ENCODE measurements at places on chromosomes 5 and 9. TPM values are rescaled to one million over a fixed set of nuclear protein-coding genes. Genes with fewer than 3 reads are reported as not detected.

GRCh38 chr5:82749461-82749820 lies 327.8 kb downstream of the TMEM167A start:
- DNase-seq = peak; percentile 93

GRCh38 chr5:83001796-83002381 lies 75.3 kb downstream of the TMEM167A start:
- DNase-seq = peak; percentile 11

DNA sequence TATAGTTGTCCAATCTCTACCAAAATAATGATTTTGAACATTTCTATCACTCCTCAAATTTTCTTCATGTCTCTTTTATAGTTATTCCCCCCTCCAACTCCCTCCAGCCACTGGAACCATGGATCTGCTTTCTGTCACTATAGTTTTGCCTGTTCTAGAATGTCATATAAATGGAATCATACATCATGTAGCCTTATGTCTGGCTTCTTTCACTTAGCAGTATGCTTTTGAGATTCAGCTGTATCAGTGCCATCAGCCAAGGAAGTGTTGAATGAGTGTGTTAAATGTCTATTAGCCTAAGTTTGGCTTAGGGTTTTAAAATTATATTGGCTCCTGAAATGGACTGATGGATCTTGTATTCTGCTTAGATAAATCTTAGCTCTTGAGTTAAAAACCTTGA lies 36.0 kb downstream of the UBE2D2 start:
- no peak for DNase-seq

The COL23A1 gene
- 4.3 TPM for total RNA-seq

- DNase-seq = peak; percentile 27
These were observed 232.6 kb downstream of the PRDM9 start for GRCh38 chr5:23740029-23740428.

GRCh38 chr5:72245546-72245945 lies 74.5 kb downstream of the MRPS27 start:
- DNase-seq = no peak

The PPP3R2 gene
- 0.04 TPM for total RNA-seq

- no peak for DNase-seq
These were observed 30.9 kb downstream of the ZNF366 start for GRCh38 chr5:72476275-72476674.

The ADGRD2 gene
- total RNA-seq = not detected

DNA sequence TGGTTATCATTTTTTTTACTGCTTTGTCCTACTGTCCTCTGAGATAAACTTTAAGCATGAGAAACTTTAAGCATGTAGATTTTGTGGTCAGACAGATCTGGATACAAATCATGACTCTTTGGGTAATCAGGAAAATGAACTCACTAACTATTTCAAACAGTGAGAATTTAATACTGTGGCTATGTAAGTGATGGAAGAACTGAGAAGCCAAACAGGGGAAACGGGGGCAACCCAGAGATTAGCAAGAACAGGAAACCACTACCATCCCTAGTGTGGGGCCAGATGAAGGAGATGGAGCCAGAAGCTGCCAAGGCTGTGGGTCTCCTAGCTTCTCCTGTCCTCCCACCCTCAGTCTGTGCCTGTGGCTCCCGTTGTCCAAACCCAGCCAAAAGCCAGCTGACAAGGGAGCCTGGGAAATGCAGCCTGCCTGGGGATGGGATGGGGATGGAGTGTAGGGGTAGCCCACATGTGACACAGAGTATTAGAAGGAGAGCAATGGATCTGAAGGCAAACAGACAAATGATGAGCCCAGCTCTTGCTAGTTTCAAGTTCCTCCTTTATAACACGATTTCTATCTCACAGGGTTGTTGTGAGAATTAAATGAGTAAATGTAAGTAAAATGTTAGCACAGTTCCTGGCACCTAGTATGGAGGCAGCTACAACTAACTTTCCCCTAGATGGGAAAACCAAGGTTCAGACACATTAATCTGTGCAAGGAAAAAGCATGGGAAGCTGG lies 27.7 kb upstream of the CDC23 start:
- no peak for DNase-seq

The TLX3 gene
- total RNA-seq = not detected

The PCDHB16 gene
- total RNA-seq = 2.1 TPM

The SOHLH1 gene
- total RNA-seq = not detected

DNA sequence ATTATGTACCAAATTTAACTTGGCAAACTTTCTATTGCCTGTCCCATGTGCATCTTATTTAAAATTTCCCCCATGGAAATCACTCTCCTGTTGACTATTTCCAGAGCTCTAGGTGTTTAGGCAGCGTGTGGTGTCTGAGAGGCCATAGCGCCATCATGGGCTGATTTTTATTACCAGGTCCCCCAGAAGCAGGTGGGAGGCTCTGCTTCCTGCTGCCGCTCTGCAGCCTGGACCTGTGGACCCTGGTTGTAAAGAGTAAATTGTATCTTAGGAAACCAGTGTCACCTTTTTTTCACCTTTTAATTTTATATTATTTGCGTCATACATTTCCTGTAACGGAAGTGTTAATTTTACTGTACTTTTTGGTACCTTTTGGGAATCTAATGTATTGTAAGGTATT lies 6.4 kb downstream of the HNRNPAB start:
- no peak for DNase-seq

DNA sequence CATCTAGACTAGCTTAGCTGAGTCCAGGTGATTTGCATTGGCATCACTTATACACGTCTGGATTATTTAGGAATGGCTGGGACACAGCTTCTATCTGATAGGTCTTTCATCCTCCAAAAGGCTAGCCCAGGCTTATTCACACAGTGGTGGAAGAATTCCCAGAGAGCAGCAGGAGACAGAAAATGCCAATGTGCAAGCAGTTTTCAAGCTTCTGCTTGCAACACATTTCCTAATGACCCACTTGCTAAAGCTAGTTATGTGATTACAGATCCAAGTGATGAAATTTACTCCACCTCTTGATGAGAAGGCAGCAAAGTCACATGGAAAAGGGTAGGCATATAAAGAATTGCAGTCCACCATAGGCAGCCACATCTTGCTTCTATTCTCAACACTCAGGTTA lies 44.2 kb upstream of the MAST4 start:
- no peak for DNase-seq

DNA sequence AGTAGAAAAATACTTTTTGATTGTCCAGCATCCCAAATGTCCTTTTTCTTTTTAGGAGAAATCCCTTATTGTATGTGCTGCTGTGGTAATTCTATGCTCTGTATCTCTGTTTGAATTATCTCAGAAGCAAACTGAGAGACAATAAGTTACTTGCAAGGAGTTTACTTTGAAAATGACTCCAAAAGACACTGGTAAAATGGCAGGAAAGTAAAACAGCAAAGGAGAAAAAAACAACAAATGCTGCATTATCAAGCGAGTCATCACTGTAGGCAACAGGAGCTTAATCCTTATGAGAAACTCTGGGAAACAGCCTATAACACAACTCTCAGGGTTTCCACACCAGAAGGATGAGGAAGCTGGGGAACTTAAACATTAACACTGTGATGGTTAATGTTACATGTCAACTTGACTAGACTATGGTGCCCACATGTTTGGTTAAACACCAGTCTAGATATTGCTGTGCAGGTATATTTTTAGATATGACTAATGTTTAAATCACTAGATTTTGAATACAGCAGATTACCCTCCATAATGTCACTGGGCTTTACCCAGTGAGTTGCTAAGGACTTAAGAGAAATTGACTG lies 92.6 kb upstream of the GAS1 start:
- DNase-seq = no peak

The IER5L gene
- total RNA-seq = 7.2 TPM

All from muscle of leg (tissue), 16 donors.